Body of pancreas (tissue), 4 donors: ENCODE measurements at places on chromosomes 6 and 20. TPM values are rescaled to one million over a fixed set of nuclear protein-coding genes. Genes with fewer than 3 reads are reported as not detected.

DNA sequence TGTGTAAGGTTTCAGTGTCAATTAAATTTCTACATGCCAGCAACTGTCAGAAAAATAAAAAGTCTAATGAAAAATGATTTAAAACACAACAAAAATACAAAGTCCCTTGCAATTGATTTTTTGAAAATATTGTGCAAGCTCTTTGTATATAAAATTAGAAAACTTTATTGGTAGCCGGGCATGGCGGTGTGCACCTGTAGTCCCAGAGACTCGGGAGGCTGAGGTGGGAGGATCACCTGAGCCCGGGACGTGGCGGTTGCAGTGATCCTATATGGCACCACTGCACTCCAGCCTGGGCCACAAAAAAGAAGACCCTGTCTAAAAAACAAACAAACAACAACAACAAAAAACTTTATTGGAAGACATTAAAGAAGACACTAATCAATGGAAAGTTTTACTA is 6.0 kb upstream of the OVOL2 start:
- DNase-seq = no peak
- no peak overlapping the region for H3K27ac ChIP-seq
- no peak overlapping the region for H3K4me3 ChIP-seq
- no peaks in the 10 kb centered on the region for H3K27me3 ChIP-seq
- peaks cover 11% of the 10 kb centered on the region for H3K4me1 ChIP-seq

Gene FABP7
- not detected for total RNA-seq

DNA sequence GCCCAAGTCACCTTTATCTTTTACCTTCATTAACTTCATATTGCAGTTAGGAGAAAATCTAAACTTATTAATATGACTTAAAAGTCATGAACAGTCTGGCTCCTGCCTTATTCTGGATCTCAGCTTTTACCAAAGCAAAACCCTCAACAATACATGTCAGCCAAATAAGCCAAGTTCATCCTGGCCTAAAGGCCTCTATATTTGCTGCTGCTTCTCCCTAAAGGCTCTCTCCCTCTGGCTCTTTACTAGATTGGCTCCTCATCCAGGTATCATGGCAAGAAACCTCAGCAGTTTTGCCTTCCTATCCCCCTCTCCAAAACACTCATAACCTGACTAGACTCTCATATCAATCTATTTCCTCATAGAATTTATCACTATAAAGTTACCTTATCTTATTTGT is 11.1 kb downstream of the LMBRD1 start:
- DNase-seq = no peak
- H3K4me1 ChIP-seq = peaks cover 71% of the 10 kb centered on the region
- H3K27me3 ChIP-seq = no peaks in the 10 kb centered on the region
- H3K4me3 ChIP-seq = no peak overlapping the region
- no peaks in the 10 kb centered on the region for H3K36me3 ChIP-seq

- no peaks in the 10 kb centered on the region for H3K27me3 ChIP-seq
- DNase-seq = no peak
- no peaks in the 10 kb centered on the region for H3K36me3 ChIP-seq
- no peaks in the 10 kb centered on the region for H3K4me1 ChIP-seq
- H3K27ac ChIP-seq = no peak overlapping the region
Measured at GRCh38 chr6:162572240-162572639, 155.3 kb downstream of the PRKN start.

DNA sequence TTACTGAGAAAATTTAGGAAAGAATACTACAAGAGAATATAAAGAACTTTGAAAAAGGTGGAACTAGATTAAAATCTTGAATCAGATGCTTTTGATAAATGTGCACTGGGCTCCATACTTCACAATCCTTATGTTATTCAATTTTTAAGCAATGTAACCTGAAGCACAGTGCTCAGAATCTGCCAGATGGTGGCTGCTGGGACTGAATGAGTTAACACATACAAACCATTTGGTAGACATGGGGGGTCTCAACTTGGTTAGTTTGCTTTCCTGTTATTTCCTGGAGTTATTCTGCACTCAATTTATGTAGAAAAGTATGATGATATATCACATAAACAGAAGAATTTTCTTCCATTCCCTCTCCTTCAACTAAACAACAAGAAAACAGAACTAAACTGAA is 326.5 kb downstream of the RNGTT start:
- no peak overlapping the region for H3K4me3 ChIP-seq
- DNase-seq = no peak
- H3K27ac ChIP-seq = no peak overlapping the region
- H3K27me3 ChIP-seq = no peaks in the 10 kb centered on the region

DNA sequence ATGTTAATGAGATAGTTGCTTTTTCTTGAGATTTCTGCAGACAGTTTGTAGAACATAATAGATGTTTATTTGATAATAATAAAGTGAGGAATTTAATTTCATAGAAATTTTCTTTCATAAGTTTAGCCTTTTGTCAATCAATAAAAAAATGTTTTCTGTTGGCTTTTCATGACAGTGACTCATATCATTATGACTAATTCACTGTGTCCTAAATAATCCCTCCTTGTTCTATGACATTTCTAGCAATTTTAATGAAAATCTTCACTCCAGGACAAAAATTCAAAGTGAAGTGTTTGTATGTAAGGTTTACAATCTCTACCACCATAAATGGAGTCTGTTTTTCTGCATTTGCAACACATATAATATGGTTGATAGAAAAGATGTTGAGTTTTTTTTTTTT is 109.9 kb downstream of the UTRN start:
- H3K27ac ChIP-seq = no peak overlapping the region
- no peaks in the 10 kb centered on the region for H3K27me3 ChIP-seq
- H3K36me3 ChIP-seq = no peaks in the 10 kb centered on the region
- no peak overlapping the region for H3K4me3 ChIP-seq

GRCh38 chr6:466564-466963 is 75.0 kb downstream of the IRF4 start:
- no peak overlapping the region for H3K27ac ChIP-seq
- DNase-seq = no peak
- no peak overlapping the region for H3K4me3 ChIP-seq
- H3K4me1 ChIP-seq = no peaks in the 10 kb centered on the region
- no peaks in the 10 kb centered on the region for H3K36me3 ChIP-seq
- no peaks in the 10 kb centered on the region for H3K27me3 ChIP-seq

GRCh38 chr20:63351811-63352591 is 9.1 kb downstream of the CHRNA4 start:
- H3K36me3 ChIP-seq = no peaks in the 10 kb centered on the region
- H3K4me1 ChIP-seq = no peaks in the 10 kb centered on the region
- no peak for DNase-seq
- peaks cover 3% of the 10 kb centered on the region for H3K27me3 ChIP-seq
- H3K27ac ChIP-seq = no peak overlapping the region

Gene OPRM1
- total RNA-seq = 3.1 TPM
